ENCODE measurements at places on chromosomes 16 and 17.

DNA sequence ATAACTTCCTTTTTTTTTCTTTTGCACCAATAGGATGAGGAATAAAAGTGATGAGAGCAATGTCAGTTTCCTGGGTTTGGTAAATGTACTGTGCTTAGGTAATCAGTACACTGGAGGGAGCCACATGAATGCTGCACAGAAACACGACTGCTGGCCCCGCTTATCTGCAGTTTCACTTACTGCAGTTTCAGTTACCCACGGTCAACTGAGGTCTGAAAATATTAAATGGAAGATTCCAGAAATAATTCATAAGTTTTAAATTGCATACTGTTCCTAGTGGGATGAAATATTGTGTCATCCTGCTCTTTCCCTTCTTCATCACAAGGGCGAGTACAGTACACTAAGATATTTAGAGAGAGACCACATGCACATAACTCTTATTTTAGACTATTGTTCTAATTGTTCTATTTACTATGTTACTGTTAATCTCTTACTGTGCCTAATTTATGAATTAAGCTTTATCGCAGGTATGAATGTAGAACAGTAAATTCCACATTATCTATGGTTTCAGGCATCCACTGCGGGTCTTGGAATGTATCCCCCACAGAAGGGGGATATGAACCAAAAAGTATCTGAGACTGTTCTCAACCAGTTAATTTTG is 6.4 kb upstream of the LGALS3BP start:
- DNase-seq: no peak

DNA sequence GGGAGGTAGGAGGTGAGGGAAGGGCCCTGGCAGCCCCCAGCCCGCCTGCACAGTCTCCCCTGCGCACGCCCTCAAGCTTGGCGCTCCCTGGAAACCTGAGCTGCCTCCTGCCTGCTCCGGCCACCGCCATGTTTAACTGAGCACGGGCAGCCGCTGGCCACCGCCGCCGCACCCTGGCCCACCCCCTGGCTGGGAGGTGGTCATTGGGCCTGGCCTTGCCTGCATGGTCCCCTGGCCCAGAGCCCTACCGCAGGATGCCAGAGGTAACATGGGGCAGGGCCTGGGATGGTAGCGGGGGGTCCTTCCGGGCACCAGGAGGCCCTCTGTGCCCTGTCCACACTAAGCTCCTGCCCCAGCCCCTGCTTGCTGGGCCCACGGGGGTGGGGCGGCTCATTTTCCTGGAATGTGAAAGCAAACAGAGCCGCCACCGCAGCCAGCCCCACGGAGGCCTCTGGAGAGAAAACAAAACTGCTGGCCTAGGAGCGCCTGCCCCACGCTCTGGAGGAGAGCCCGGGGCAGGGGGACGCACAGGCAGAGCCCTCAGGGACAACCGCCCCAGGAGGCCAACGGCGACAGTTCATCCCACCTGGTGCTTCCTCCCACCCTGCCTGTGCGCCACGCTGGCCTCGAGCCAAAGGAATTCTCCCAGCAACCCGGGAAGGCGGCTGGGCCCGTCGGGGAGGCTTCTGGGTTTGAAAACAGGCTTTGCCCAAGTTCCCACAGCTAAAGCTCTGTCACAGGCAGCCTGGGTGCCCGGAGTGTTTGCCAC is 8.9 kb downstream of the NHERF2 start:
- DNase-seq: no peak

DNA sequence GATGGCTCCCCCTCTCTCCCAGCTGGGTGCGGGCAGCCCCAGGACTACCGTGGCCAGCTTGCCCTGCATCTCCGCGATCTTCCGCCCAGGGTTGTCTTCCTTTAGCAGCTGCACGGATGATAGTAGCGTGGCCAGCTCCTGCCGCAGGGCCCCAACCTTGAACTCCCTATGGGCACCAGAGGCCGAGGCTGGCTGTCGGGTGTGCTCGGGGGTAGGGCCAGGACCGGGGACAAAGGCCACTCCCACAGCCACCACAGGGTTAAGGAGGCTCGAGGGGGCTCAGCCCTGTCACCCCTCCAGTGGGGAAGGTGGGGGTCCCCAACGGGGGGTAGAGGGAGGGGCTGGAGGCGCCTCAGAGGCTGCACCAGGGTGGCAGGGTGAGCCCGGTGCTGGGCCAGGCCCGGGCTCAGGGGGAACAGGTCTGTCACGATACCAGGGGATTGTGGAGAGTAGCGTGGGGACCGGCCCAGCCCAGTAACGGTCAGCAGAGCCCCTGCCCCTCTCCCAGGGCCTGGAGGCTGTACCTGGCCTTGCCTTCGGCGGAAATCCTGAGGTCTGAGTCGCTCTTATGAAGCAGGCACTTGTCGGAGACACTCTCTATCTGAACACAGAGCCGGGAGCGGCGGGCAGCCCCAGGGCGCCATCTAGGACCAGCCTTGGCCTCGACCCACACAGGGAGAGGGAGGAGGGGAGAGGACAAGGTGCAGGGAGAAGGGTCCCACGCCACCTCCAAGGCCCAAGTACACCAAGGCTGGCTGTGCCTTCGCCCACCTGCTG is 5.2 kb downstream of the PERCC1 start:
- no peak for DNase-seq

- no peak for DNase-seq
Measured at GRCh38 chr16:83004868-83005652, 378.3 kb downstream of the CDH13 start.

DNA sequence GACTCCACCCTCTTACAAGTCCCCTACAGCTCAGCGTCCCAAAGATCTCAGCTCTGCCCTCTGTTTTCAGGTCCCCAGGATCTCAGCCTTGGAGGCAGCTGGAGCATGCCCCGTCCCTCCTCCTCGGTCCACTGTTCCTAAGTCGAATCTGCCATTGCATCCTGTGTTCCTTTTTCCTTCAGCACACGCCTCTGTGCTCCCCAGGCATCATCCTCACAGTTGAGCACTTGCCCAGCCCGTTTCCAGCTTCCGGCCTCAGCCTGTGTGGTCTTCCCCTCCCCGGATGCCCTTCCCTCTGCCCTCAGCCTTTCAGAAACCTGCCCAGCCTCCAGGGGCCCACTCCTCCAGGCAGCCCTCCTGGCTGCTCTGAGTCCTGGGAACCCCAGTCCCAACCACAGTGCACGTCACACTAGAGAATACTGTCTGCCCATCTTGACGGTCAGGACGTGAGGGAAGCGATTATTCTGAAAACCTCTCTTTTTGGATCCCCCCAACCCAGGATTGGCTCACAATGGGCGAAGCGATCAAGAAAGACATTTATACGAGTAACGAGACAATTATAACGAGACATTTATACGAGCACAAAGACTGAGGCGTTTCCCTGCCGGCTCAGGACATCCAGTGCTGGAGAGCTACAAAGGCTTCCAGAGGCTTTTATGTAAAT is 41.4 kb downstream of the RPH3AL start:
- no peak for DNase-seq
